LNCaP clone FGC (cell line): ENCODE measurements at places on chromosomes 5 and 9.

DNA sequence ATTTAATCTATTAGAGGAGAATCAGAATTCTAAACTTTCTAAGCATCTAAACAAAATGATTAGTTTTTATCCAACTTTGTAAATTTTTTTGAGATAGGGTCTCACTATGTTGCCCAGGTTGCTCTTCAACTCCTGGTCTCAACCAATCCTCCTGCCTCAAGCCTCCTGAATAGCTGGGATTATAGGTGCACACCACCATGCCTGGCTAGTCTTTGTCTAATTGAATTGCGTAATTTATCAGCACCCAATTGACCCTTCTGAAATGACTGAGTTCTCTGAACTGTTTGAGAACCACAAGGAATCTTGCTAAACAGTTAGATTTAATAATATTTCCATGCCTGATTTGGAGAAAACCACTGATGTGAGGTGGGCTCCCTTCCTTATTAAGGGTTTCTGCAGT is 75.7 kb downstream of the PJA2 start:
- DNase-seq = no peak

GRCh38 chr5:36521838-36522745 is 84.3 kb upstream of the SLC1A3 start:
- DNase-seq = no peak

GRCh38 chr5:123303802-123304201 is 119.4 kb downstream of the CEP120 start:
- DNase-seq = no peak

- no peak for DNase-seq
Observed at GRCh38 chr5:163504079-163504931, 1.1 kb upstream of the MAT2B start.

DNA sequence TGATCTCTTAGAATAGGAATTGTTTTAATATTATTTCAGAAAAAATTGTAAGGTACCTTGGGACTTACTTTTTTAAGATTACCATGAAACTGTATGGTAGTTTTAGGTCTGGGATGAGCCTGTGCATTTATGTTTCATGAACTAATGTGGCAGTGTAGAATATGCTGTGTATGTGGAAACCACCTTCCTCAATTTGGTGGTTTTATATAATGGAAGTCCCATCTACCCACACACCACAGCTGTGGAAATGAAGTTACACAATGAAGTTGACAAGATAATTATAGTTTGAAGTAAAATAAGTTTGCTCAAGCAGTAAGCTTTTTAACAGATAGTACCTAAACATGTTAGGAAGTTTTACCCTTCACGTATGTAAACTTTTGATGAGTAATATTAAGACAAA is 24.4 kb downstream of the WDR36 start:
- DNase-seq = no peak

- no peak for DNase-seq
Observed at GRCh38 chr5:5343568-5343967, 78.9 kb upstream of the ICE1 start.

- DNase-seq = no peak
Observed at GRCh38 chr9:13424204-13424603, 144.7 kb upstream of the MPDZ start.

- no peak for DNase-seq
Observed at GRCh38 chr5:137245438-137245837, 253.7 kb downstream of the SPOCK1 start.

GRCh38 chr5:109725135-109725534 is 35.4 kb downstream of the MAN2A1 start:
- DNase-seq = no peak

- no peak for DNase-seq
Observed at GRCh38 chr5:27241564-27242257, 203.3 kb upstream of the CDH9 start.

DNA sequence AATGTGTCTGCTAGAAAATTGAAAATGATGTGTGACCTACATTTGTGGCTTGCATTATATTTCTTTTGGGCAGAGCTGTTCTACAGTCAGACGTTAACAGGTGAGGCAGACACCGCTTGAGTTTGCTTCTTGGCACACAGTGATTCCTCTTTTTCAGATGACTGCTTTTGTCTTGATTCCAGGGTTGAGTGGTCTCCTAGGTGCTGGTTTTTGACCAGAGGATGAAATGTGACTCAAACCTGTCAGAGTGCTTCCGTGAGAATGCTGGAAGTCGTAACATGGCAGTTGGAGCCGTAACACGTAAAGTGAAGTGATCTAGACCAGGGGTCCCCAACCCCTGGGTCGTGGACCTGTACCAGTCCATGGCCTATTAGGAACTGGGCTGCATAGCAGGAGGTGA is 28.3 kb upstream of the NDFIP1 start:
- DNase-seq = no peak

GRCh38 chr5:151068433-151069197 is 12.2 kb downstream of the TNIP1 start:
- DNase-seq = no peak

GRCh38 chr5:81854915-81855314 is 104.0 kb upstream of the SSBP2 start:
- peak; percentile 71 for DNase-seq

GRCh38 chr9:124010303-124010664 is 1.3 kb upstream of the LHX2 start:
- DNase-seq = no peak

- peak; percentile 80 for DNase-seq
Observed at GRCh38 chr5:79183617-79184016, 52.3 kb upstream of the JMY start.

DNA sequence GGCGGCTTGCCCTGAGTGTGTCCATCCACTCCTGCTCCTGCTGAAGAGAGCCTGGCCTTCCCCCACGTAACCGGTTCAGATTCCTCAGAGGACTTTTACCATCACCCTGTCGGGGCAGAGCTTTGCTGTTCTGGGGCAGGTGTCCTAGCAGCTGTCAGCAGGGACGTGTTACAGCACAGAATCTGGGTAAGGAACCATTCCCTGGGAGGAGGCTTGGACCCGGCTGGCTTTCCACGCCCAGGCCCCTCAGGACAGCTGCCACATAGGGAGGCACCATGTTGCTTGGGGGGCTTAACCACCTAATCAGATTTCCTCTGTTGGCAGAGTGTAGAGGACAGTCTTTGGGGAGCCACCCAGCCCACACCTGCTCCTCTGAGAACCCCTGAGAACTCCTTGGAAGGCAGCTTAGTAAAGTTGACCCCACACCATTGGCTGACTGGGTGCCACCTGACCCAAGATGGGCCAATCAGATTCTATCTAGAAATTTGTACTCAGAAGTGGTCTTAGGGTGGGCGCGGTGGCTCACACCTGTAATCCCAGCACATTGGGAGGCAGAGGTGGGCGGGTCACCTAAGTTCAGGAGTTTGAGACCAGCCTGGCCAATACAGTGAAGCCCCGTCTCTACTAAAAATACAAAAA is 23.3 kb upstream of the EEIG1 start:
- DNase-seq = no peak
